ENCODE measurements at places on chromosomes 4 and X.

GRCh38 chr4:15864651-15865566 lies 73.6 kb downstream of the FGFBP1 start:
- no peak for DNase-seq

DNA sequence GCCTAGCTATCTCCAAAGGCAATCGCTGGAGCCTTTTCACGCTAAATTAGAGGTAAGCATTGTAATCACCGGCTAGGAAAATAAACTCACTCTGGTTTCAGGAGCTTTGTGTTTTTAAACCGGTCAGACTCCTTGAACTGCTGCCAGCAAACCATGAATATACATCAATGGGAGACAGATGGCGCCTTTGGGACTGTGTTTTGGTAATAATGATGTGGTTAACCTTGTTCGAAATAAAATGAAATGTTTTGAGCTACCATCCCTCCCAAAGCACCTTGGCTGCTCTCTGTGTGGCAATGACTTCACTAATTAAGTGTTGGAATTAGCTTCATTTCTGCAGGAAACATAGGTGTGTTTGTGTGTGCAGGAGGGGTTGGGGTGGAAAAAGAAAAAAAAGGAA lies 65.3 kb downstream of the CLNK start:
- peak; percentile 88 for DNase-seq

DNA sequence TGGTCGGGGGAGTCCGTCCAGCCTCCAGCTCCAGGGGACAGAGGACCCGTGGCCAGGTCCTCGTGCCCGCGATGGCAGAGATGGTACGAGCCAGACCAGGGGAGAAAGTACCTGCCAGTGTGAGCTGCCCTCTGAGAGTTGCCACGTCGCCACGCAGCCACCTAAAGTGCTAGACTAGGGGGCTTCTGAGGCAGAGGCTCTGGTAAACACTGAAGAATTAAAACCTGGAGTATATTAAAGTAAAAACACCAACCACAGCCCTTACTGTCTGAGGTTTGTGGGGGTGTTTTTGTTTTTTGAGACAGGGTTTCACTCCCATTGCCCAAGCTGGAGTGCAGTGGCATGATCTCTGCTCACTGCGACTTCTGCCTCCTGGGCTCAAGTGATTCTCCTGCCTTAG lies 60.1 kb upstream of the SORCS2 start:
- no peak for DNase-seq

DNA sequence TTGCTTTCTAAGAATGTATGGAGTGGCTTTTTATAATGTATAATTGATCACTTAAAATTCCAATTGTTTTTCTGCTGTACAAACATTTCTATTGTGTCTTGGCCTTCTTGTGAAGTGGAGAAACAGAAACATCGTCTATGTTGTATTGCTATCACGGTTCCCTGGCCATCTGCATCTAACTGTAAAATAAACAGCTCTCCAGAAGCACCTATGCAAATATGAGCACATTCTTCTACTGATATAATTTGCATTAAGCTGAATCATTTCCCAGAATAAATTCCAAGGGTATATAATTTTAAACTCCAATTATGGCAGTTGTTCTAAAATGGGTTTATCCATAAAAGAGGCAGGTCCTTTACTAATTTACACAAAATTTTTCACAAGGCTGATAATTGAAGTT lies 261.6 kb upstream of the STS start:
- no peak for DNase-seq

DNA sequence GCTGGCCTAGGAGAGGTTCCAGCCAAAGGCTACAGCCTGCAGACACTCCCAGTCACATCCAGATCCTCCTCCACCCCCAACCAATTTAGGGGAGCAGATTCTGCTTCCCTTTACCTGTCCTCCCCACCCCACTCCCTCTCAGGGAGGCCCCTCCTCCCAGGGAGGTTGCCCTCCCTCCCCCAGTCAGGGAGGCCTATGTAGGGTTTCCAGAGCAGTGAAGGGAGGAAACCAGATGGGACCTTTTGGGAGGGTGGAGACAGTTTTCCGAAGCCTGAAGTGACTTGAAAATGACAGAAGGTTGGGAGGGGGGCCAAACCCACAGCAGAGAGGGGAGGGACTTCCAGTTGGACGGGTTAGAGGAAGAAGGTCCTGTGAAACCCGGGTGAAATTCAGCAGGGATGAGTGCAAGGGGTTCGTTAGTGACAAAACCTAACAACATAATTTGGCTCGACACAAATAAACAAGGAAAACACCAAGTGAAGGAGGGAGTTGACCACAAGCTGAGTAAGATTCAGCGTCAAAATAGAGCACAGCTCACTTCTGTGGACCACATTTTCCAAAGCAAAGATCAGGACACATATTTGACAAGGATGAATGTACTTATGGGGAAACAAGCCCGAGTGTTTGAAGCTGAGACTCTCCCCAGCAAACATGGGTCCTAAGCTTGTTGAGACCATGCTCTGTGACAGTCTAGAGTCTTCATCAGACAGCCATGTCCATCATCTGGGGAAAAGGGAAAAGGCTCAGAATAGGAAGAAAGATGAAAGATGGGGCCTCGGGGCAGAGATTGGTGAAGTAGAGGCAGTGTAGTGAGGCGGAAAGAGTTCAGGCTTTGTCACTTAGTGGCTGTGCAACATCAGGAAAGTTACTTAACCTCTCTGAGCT lies 46.4 kb downstream of the PRPS1 start:
- peak; percentile 86 for DNase-seq

DNA sequence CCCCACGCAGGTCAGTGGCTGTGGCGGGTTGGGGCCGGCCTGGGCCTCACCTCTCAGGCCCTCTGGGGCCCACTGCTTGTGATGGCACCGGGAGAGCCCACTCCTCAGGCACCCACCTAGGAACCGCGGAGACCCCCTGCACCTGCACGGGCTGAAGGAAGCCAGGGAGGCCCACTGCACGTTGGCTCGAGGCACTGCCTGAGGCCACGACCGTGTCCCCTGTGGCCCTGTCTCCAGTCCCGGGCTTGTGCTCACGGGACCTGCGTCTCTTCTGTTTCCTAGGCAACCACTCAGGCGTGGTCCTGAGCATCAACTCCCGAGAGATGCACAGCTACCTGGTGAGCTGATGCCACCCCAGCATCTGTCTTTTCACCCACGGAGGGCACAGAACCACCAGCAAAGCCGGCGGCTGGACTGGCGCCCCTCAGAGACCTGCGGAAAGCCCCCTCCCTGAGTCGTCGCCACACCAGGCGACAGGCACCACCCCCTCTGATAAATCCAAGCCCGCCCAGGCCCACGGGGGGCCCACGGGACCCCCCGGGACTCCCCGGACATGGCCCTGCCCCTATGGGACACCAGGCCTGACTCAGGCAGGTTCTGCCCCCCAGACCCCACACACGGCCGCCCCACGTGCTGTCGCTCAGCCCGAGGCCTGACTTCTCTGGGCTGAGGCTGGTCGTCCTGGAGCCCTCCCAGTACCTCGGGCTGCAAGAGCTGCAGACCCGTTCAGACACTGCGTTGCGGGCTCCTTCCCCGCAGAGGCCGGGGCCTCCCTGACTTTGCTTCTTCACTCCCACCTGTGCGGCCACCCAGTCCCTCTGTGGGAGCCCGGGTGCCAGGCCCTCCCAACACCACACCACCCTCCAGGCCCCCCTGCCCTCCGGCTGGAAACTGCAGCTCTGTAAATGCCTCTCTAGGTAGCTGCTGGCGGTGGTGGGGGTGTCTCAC lies 199.5 kb downstream of the AFAP1 start:
- DNase-seq = no peak

All from astrocyte of the spinal cord (primary cell).